ENCODE measurements at places on chromosomes 5 and 9.
A peak's percentile ranks its signal among the peaks of the same experiment; 100 is the strongest.

GRCh38 chr9:98251551-98251950 lies 3.9 kb downstream of the TBC1D2 start:
- no peaks in the 10 kb centered on the region for H3K27me3 ChIP-seq
- no peaks in the 10 kb centered on the region for H3K36me3 ChIP-seq
- H3K27ac ChIP-seq: no peak overlapping the region
- peaks cover 25% of the 10 kb centered on the region for H3K4me1 ChIP-seq

GRCh38 chr9:126915281-126915816 lies 767 bp downstream of the RALGPS1 start:
- H3K4me3 ChIP-seq: no peak overlapping the region
- peaks cover 3% of the 10 kb centered on the region for H3K4me1 ChIP-seq
- H3K27ac ChIP-seq: no peak overlapping the region
- no peaks in the 10 kb centered on the region for H3K27me3 ChIP-seq

DNA sequence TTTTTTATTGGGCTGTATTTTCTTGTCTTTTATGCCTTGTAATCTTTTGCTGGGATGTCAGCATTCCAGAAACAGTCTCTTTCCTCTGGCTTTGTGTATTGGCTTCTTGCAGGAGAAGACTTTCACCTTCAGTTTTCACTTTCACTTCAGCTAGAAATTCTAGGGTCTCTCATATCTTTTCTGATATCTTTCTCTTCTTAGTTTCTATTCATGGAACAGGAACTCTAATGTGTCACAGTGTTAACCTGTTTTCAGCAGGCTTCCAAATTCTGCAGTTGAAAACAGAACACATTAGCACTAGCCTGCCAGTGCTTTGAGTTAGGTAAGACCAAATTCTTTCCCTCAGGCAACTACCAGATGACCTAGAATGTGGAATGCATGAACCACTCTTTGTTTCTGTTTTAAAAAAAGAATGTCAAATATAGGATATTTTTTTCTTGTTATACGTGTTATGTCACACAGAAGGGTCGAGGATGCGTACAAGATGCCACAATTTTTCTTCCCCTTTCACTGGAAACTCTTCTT lies 164.7 kb downstream of the TUSC1 start:
- DNase-seq: no peak
- no peaks in the 10 kb centered on the region for H3K4me1 ChIP-seq
- H3K27ac ChIP-seq: no peak overlapping the region
- H3K27me3 ChIP-seq: no peaks in the 10 kb centered on the region
- H3K4me3 ChIP-seq: no peak overlapping the region

- peaks cover 32% of the 10 kb centered on the region for H3K36me3 ChIP-seq
- DNase-seq: no peak
- H3K4me3 ChIP-seq: no peak overlapping the region
- no peak overlapping the region for H3K27ac ChIP-seq
Observed at GRCh38 chr5:75603371-75603770, 7.9 kb upstream of the ANKDD1B start.

- no peak overlapping the region for H3K27ac ChIP-seq
- H3K4me3 ChIP-seq: no peak overlapping the region
- DNase-seq: no peak
- no peaks in the 10 kb centered on the region for H3K27me3 ChIP-seq
Observed at GRCh38 chr9:120416781-120417427, 163.1 kb downstream of the CDK5RAP2 start.

GRCh38 chr5:175551266-175551665 lies 72.9 kb downstream of the SFXN1 start:
- DNase-seq: no peak
- H3K4me3 ChIP-seq: no peak overlapping the region
- H3K27ac ChIP-seq: no peak overlapping the region
- no peaks in the 10 kb centered on the region for H3K4me1 ChIP-seq
- no peaks in the 10 kb centered on the region for H3K36me3 ChIP-seq

DNA sequence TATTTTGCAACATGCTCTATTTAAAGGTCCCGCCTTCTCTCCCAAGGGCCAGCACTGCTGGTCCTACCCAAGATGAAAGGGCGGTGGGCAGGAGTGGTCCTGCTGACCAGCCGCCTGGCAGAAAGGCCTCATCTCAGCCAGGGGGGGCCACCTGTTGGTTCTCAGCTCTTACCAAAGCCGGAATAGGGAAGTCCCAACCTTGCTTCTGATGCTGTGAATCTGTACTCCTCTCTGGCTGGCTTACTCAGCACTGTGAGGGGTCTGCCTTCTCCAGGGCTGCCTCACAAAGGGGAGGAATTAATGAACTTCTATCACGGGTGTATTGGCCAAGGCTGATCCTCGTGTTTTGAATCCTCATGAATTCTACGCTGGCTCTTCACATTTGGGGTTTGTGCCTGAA lies 13.6 kb upstream of the FAM240B start:
- no peak overlapping the region for H3K4me3 ChIP-seq
- no peaks in the 10 kb centered on the region for H3K4me1 ChIP-seq
- DNase-seq: no peak
- no peaks in the 10 kb centered on the region for H3K27me3 ChIP-seq

DNA sequence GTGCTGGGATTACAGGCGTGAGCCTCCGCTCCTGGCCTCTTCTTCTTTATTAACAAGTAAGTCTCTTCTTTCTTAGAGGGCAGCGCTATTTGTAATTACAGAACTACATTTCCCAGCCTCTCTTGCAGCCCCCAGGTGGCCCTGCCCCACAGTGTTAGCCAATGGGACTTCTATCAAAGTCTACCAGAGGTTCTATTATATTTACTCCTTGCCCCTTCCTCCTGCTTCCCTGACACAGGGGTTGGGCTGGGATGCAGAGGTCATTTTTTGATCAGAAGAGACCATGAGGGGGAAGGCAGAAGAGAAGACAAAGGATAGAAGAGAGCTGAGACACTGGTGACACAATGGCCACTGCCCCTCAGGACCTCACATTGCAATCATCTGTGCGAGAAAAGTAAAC lies 224.2 kb downstream of the SYK start:
- no peak for DNase-seq
- no peaks in the 10 kb centered on the region for H3K4me1 ChIP-seq

DNA sequence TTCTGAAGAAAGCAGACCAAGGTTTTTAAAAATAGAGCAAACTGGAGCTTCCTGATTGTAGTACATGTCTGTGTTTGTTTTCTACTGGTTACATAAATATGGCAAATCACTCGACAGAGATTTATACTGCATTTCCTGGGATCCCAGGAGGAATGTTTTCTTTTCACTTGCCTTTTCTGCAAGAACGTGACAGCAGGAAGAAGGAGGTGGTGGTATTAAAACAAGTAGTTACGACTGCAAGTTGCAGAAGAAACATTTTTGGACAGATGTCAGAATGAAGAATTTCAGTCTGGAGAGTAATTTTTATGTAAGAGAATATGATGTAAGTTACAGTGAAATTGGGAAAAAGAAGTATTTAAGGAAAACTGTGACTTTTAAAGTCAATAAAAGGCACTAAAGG lies 253.7 kb upstream of the NFIL3 start:
- H3K36me3 ChIP-seq: no peaks in the 10 kb centered on the region
- no peak overlapping the region for H3K27ac ChIP-seq
- no peaks in the 10 kb centered on the region for H3K4me1 ChIP-seq
- no peak overlapping the region for H3K4me3 ChIP-seq
- no peak for DNase-seq

- H3K27me3 ChIP-seq: no peaks in the 10 kb centered on the region
- no peak overlapping the region for H3K27ac ChIP-seq
- H3K4me3 ChIP-seq: no peak overlapping the region
- no peaks in the 10 kb centered on the region for H3K36me3 ChIP-seq
- no peak for DNase-seq
Observed at GRCh38 chr5:27497491-27497890, 459.1 kb upstream of the CDH9 start.

GRCh38 chr5:102625928-102626327 lies 127.1 kb upstream of the SLCO6A1 start:
- no peak overlapping the region for H3K27ac ChIP-seq
- H3K4me1 ChIP-seq: peaks cover 17% of the 10 kb centered on the region
- H3K36me3 ChIP-seq: no peaks in the 10 kb centered on the region
- H3K27me3 ChIP-seq: no peaks in the 10 kb centered on the region

GRCh38 chr5:17995997-17996396 lies 361.7 kb downstream of the TAF11L14 start:
- no peaks in the 10 kb centered on the region for H3K27me3 ChIP-seq
- DNase-seq: no peak
- no peak overlapping the region for H3K4me3 ChIP-seq
- H3K36me3 ChIP-seq: no peaks in the 10 kb centered on the region
- H3K4me1 ChIP-seq: no peaks in the 10 kb centered on the region
- H3K27ac ChIP-seq: no peak overlapping the region

DNA sequence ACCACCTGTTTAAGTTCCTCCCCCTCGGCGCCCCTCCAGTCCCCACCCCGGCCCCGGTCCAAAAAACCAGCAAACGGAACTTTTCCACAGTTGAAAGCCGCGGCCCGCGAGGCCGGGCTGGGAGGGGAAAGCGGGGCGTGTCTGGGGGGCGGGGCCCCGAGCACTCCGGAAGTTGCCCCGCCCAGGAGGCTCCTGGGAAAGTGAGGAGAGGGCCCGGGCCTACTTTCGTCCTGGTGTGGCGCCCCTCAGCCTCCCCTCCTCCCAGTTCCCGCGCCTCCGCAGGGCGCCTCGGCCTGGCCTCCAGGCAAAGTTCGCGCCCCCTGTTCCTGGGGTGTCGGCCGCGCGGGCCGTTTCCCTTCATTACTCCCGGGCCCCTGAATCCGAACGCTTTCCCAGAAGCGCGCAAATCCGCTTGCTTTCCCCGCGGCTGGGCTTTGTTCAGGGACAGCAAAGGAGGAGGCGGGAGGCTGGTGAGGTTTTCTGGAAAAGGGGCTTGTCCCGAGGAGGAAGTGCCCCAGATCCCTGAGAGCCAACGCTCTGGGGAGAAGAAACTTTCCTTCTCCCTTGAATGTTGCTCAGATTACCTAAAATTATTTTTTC lies 4.5 kb upstream of the DMRT3 start:
- no peak overlapping the region for H3K27ac ChIP-seq
- no peaks in the 10 kb centered on the region for H3K36me3 ChIP-seq
- H3K4me1 ChIP-seq: peaks cover 22% of the 10 kb centered on the region
- H3K27me3 ChIP-seq: peaks cover 98% of the 10 kb centered on the region
- H3K4me3 ChIP-seq: peak overlapping the region; percentile 36
- DNase-seq: no peak

DNA sequence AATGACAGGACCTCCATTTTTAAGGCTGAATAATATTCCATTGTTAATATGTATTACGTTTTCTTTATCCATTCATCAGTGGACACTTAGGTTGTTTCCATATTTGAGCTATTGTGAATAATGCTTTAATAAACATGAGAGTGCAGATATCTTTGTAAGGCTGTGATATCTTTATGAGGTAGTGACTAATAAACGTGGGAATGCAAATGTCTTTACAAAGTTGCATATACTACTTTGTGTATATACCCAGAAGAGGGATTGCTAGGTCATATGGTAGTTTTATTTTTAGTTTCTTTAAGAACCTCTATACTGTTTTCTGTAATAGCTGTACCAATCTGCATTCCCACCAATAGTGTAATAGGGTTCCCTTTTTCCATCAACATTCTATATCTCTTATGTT lies 148.7 kb downstream of the FOCAD start:
- no peak overlapping the region for H3K4me3 ChIP-seq
- no peak for DNase-seq
- H3K4me1 ChIP-seq: no peaks in the 10 kb centered on the region
- H3K36me3 ChIP-seq: peaks cover 4% of the 10 kb centered on the region
- H3K27me3 ChIP-seq: no peaks in the 10 kb centered on the region
- H3K27ac ChIP-seq: no peak overlapping the region

DNA sequence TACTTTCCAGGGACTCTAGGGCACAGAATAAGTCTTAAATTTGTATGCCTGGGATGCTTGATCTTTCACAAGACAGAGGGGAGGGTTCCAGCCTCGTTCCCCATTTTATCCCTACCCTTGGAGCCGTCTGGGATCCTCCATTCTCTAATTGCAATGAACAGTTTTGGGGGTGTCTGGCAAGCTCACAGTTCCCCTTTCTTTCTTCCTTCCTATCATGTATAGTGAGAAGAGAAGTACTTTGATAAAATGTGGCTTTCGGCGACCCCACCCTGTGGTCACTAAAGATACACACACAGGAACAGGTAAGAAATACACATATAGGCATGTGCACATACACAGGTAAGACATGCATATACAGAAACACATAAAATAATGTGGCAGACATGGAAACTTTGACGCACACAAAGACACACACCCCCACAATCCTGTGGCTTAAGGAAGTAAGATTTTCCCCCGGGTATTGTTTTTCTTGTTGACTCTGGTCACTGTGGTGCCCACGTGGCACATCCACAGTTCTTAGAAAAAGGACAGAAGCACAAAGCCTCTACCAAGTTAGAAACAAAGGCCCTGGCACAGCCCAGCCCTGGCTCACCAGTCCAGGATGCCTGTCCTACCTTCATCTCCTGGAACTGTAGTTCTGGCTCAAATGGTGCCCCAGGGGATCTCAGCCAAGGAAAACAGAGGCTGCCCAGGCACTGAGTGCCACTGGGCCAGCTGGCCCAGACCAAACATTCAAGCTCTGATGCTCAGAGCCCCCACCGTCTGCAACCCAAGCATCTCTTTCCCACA lies 6.3 kb upstream of the SMU1 start:
- no peak for DNase-seq
- H3K27me3 ChIP-seq: no peaks in the 10 kb centered on the region
- no peak overlapping the region for H3K27ac ChIP-seq
- H3K4me3 ChIP-seq: no peak overlapping the region
- no peaks in the 10 kb centered on the region for H3K4me1 ChIP-seq

DNA sequence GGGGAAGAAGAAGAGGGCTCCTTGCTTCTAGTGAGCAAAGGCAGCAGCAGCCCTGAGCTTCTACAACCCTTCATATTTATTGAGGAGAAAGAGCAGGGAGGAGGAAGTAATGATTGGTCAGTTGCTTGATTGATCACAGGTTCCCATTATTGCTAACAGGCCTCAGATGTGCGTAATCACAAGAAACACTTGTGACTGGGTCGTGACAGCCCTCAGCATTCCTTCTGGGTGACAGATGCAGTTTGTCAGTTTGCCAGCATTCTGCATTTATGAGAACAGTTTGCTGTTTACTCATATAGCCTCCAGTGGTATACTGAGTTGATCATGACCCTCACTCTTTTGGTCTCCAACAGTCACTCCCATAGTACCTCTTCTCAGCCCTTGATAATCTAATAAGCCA lies 111.5 kb upstream of the TNC start:
- no peak for DNase-seq
- no peak overlapping the region for H3K27ac ChIP-seq
- no peaks in the 10 kb centered on the region for H3K4me1 ChIP-seq
- no peaks in the 10 kb centered on the region for H3K27me3 ChIP-seq
- H3K4me3 ChIP-seq: no peak overlapping the region

DNA sequence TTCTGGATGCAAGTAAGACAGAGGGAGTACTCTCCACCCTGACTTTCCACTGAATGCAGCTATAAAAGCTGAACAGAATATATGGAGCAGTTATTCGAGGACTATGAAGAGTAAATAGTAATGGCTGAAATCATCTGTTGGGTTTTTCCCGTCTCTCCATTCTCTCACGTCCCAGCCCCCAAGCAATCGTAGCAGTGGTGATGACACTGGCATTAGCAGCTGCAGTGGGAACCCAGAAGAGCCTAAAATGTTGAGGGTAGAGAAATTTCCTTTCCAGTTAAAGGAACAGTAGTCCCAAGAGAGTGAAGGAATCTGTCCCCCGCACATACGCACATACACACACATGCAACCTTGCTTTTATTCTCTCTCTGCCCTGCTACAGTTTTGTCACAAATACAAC lies 33.2 kb downstream of the MED27 start:
- H3K36me3 ChIP-seq: no peaks in the 10 kb centered on the region
- no peak overlapping the region for H3K4me3 ChIP-seq
- no peak overlapping the region for H3K27ac ChIP-seq
- no peaks in the 10 kb centered on the region for H3K27me3 ChIP-seq
- peaks cover 11% of the 10 kb centered on the region for H3K4me1 ChIP-seq

Measured in heart left ventricle (tissue), 16 donors.